ENCODE measurements at places on chromosomes 7 and 10. TPM values are rescaled to one million over a fixed set of nuclear protein-coding genes. Genes with fewer than 3 reads are reported as not detected.

DNA sequence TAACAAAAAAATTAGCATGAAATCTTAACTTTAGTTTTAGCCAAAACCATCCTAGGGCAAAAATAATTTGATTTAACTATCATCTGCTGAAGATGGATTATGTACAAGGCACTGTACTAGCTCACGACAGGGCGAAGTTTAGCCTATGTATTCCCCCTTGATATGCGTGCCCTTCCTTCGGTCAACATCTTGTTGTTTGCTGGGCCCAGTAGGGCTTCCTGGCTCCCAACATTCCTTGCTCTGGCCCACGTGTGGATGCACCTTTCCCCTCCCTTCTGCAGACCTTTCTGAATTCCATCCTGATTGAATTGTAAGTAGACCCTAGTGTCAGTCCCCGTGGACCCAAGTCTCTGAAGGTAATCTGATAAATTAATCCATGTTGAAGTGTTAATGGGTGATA is 212.0 kb downstream of the RELN start:
- DNase-seq: no peak

DNA sequence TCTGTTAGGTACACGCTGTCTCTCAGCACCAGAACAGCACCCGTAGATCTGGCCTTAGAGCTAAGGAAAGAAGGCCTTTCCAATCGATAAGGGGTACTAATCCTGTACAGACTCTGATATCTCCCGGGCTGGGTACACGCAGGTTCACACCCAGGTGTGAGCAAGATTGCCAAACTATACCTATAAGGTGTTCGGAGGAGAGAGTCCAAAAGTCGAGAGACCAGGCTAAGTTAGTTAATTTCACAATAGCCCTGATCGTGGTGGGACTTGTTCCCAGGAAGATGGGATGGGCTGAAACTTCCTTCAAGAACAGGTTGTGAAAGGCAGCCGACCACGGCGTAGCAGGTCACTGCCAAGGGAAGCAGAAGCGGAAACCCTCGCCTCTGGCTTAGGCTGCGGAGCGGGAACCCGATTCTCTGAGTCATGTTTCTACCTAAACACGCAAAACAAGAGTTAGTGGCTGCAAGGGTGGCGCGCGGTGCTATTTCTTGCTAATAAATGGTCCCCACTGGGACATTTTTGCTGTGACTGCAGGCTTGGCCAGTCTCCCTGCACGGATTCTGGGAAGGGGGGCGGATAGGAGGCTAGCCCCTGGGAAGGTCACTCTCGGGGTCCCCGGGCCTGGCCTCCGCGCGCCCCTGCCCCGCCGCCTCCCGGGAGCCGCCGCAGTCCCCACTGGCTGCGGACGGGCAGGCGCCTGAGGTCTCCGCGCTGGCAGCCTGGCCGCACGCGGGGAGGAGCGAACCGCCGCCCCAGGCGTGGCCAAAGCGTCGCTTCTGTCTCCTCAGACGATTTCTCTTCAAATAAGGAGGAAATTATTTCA is 75.4 kb upstream of the PDSS1 start:
- peak; percentile 63 for DNase-seq

The STEAP1B gene
- total RNA-seq: 0.19 TPM

DNA sequence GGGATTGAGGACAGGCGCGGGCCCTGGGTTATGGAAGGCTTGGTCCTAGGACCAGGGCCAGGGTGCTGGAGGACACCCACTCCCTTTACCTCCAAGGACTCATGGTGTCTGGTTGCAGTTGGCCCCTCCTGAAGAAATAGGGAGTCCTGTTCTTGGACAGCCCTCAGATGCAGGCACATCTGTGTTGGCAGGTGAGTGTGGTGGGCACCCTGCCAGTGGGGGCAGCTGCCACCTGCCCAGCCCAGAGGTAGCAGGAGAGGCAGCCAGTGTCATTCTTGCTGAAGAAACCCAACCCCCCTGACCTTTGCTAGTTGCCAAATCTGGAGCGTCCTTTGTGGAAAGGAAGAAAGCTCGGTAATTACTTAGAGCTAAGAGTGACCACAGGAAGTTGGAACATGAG is 8.3 kb downstream of the GALNT17 start:
- DNase-seq: no peak

- no peak for DNase-seq
Measured at GRCh38 chr7:107072133-107072532, 27.6 kb downstream of the PRKAR2B start.

GRCh38 chr10:98186681-98187080 is 52.2 kb downstream of the R3HCC1L start:
- no peak for DNase-seq

- peak; percentile 67 for DNase-seq
Measured at GRCh38 chr10:104209575-104210198, 22.5 kb downstream of the CFAP43 start.

The CTAGE4 gene
- 2.2 TPM for total RNA-seq

DNA sequence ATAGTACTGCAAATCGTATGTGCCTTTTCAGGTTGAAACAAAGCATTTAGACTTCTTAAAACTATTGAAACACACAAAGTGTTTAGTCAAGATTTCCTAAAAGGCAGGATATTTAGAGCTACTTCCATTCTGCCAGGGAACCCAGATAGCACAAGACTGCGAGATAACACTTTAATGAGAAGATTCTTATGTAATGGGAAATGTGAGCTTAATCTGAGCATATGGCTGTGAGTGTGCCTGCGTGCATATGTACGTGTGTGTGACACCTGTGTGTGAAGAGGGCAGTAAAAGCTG is 14.3 kb upstream of the JCAD start:
- no peak for DNase-seq

DNA sequence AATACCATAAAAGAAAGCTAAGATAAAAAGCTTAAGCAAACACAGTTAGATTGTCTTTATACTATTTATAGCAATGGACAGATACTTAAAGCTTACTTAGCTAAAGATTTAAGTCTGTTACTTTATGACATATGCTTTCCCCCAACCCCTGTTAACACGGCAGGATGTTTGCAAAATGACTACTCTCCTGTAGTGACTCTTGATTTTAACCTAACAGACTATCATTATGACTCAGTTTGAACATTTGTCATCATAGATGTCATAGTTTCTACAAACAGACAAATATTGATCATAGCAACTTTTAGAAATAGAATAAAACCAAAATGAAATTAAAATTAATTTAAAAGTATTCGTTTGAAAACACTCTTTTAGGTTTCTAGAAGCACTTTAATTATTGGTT is 7.8 kb upstream of the COMMD3 start:
- peak; percentile 70 for DNase-seq

DNA sequence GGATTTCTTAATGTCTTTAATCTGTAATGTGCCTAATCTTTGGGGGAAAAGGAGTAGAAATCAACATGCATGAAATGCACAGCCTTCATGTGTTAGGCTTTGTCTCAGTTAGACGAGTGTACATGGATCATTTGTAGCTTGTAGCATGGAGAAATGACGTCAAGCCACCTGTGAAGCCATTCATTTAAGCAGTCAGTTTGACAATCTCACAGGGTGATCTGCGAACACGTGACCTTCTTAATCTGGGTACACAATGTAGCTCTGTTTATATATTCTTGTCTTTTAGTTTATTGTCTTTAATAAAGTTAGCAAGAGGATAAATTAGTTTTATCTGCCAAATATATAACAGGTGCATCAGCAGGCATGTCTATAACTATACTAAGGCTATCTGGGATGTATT is 351.9 kb upstream of the LRGUK start:
- DNase-seq: no peak

DNA sequence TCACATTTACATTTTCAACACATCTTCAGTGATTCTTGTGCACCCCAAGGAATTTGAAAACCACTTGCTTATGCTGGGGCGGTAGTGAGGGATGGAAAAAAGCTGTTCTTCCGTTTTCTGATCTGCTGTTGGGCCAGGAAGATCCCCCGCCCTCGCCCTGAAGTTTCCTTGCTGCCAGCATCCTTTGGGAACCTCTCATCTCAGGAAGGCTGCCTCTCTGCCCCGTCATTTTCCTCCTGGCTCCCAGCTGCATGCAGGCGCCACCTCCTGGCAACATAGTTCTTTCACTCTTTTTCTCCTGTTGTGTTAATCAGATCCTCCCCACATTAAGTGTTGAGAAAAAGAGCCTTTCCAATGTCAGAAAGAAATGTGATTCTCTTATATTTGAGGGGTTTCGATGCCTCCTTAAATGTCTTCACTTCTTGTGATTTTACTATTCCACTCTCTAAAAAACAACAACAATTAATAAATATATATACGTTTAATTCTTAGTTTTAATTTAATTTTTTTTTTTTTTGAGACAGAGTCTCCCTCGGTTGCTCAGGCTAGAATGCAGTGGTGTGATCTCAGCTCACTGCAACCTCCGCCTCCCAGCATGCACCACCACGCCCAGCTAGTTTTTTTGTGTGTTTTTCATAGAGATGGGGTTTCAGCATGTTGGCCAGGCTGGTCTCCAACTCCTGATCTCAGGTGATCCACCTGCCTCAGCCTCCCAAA is 122.9 kb downstream of the RALA start:
- DNase-seq: peak; percentile 76

DNA sequence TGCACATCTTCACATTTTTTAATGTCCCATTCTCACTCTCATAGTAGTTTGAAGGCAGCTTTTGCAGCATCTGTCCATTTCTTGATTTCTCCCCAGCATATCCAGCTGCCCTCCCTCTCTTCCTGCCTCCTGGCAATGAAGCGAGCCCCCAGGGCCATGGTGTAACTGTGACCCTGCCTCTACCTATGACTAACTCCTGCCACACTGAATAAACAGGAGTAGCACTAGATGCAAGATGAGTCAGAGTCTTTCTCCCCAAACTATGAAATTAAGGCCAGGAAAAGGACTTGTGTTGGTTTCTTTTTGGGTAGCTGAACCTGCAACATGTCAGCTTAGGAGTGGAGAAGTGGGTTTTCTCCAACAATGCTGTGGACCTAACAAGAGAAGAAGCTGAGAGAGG is 329.0 kb downstream of the RNLS start:
- peak; percentile 18 for DNase-seq

The LIPF gene
- not detected for total RNA-seq

- DNase-seq: no peak
Measured at GRCh38 chr7:68147614-68148238, 1151.1 kb downstream of the TYW1 start.

GRCh38 chr7:92831716-92832533 is 4.4 kb downstream of the CDK6 start:
- peak; percentile 39 for DNase-seq

GRCh38 chr10:1747590-1748157 is 10.3 kb upstream of the ADARB2 start:
- DNase-seq: no peak

The AIMP2 gene
- total RNA-seq: 30.8 TPM

DNA sequence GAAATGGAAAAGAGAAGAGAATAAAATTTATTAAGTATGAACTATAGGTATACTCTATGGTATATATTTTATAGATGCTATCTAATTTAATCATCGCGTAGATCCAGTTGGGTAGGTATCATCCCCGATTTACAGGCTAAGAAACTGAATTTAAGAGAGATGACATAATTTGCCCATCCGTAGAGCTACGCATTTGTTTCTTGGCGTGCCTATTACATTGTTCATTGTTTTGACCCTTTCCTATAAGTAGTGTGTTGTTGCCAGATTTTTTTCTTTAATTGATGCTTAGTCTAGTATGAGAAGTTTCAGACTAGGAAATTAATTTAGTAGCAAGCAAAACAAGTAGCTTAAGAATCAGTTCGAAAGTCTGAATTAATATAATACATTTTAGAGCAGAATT is 205.7 kb upstream of the NPSR1 start:
- no peak for DNase-seq

GRCh38 chr10:81116990-81117389 is 579.3 kb downstream of the SH2D4B start:
- no peak for DNase-seq

DNA sequence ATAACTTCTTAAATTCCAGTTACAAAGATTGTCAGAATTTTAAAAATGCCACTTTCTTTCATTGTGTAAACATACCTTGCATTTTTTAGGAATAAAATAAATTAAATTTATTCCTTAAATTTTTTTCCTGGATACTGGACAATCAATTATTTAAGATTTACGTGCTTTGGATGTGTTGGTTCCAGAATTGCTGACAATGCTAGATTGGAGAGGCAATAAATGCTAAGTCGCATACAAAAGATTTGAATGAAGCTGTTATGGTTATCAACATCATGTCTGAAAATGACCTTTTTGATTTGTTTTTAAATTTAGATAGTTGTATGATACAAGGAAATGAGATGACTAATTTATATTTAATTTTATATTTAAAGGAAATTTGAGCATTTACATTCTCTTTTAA is 89.2 kb upstream of the SEMA3A start:
- no peak for DNase-seq

The TYW1B gene
- 2.8 TPM for total RNA-seq

DNA sequence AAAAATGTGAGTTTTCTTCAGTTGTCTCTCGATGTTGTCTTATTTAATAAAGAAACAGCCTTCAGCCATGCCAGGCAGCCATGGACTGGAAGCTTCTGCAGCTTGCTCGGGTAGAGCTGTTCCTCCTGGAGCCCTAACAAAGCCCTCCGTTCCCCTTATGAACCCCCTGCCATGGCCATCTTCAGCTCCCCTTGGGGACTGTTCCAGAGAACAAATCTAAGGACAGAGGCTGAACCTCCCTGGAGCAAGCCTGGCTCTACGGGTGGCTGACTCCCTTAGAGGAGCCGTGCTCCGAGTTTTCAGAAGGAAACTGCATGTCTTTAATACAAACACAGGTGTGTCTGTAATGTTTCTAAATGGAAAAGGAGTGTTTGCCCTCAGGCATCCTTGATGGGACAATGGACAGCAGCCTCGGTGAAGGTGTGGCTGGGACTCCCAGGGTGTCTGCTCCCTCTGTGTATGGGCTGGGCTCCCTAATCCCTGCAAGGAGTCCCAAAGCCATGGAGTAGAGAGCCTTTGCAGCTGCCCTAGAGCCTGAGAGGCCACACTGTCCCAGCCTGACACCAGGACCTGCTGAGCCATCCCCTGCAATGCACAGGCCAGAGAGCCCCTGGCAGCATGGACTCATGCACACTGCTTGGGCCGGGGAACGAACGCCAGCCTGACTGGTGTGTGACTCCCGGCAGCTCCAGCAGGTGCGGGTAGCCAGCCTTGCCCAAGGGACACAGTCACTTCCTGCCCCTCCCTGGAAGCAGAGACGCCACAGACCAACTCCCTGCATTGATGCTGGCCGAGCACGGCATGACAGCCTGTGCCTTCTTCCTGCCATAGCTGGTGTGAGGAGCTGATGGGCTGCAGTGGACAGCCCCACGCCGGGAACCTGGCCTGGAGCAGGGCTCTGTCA is 381.8 kb downstream of the TCERG1L start:
- no peak for DNase-seq

The MAGI2 gene
- total RNA-seq: 0.07 TPM

- DNase-seq: no peak
Measured at GRCh38 chr7:13988731-13989125, 738 bp downstream of the ETV1 start.

The UPK3BL2 gene
- total RNA-seq: 5.5 TPM

All from activated naive CD4-positive, alpha-beta T cell treated with anti-CD3 and anti-CD28 coated beads for 36 hours (primary cell).